MCF 10A (cell line): ENCODE measurements at places on chromosomes 12 and 14.

DNA sequence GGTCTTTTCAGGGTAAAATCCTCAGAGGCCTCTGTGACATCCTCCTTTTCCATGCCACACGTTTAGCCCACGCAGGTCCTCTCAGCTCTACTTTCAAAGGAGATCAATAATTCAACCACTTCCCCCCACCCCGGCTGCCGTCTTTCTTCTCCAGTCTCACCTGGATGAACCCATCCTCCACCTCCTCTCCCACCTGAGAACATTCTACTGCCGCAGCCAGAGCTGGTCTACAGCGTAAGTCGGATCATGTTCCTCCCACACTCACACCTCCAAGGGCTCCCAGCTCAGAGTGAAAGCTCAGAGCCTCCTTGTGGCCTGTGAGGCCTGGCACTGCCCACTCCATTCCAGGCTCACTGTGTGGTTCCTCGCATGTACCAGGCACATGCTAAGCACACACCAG, 246.6 kb downstream of the CHST11 start:
- DNase-seq, result no peak

- DNase-seq, result peak; percentile 14
These were observed 916.5 kb downstream of the TMEM121 start for GRCh38 chr14:106442857-106443256.

GRCh38 chr14:95547626-95548327, 12.9 kb downstream of the GLRX5 start:
- DNase-seq, result no peak

DNA sequence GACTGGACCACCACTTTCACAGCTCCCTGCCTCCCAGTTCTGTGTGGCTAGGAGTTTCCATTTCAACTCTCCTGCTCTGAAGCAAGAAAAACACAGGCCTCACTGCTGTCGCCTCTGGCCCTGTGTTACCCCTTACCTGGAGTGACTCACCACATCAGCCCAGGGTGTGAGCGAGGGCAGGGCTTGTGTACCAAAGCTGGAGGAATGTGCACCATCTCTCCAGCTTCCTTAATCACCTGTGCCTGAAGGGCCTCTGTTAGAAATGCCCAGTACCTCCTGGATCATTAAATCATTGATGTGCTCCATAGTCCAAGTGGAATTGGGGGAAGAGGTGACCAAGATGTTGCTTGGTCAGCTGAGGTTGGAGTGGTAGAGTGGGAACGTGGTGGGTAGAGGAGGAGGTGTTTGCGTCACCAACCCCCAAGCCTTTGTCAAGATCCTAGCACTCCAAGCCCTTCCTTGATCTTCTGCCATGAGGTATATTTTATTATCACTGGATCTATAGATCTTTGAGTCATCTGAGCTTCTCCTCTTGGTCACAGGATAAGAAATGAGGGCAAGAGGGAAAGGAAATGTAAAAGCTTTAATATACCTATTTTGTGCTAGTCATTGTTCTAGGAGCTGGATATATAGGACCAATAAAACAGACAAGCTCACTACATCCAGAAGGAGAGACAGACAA, 51.3 kb downstream of the SSPN start:
- peak; percentile 82 for DNase-seq

- no peak for DNase-seq
These were observed 10.8 kb downstream of the ITGA7 start for GRCh38 chr12:55696796-55697462.

DNA sequence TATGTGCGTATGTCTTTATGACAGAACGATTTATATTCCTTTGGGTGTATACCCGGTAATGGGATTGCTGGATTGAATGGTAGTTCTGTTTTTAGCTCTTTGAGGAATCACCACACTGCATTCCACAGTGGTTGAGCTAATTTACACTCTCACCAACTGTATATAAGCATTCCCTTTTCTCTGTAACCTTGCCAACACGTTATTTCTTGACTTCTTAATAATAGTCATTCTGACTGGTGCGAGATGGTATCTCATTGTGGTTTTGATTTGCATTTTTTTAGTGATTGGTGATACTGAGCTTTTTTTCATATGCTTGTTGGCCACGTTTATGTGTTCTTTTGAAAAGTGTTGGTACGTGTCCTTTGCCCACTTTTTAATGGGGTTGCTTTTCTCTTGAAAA, 49.7 kb downstream of the FRS2 start:
- DNase-seq, result no peak

GRCh38 chr14:50772412-50772811, 58.5 kb downstream of the NIN start:
- DNase-seq, result no peak

DNA sequence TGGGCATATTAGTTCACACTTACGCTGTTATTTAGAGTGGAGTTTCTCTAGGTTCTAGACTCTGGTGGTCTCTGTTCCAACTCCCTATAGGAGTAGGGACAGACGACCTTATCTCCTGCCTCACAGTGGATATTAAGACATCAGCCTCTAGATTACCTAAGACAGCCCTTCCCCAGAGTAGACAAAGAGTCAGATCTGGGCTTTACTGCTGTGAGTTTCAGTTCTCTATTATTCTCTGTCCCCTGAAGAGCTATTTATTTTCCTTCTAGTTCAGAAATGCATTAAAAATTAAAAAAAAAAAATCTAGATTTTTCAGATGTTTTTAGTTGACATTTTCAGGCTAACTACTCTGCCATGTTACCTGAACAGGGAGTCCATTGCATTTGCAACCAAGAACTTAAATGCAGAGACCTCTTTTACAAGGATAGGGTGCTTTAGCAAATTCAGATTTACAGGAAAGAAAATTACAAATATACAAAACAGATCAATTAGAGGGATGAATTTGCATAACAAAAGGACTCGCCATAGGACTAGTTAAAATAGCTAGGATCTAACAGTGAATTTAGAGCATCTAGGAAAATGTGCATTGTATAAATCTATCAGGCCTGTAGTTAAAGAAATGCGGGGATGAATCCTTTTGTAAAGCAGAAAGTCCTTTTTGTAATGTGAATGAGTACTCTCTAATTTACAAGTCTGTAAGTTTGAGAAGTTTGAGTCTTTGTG, 381.4 kb downstream of the APAF1 start:
- no peak for DNase-seq

GRCh38 chr12:26239122-26239851, 43.9 kb downstream of the SSPN start:
- peak; percentile 98 for DNase-seq

GRCh38 chr12:23556661-23557060, 392.8 kb downstream of the SOX5 start:
- no peak for DNase-seq

GRCh38 chr14:66746316-66747006, 238.5 kb downstream of the GPHN start:
- DNase-seq, result peak; percentile 54

GRCh38 chr12:96698965-96699364, 208.1 kb upstream of the NEDD1 start:
- no peak for DNase-seq

- peak; percentile 69 for DNase-seq
These were observed 66.3 kb downstream of the CLIP1 start for GRCh38 chr12:122356192-122356635.

- no peak for DNase-seq
These were observed 45.5 kb upstream of the GPATCH2L start for GRCh38 chr14:76106188-76106587.
